CD14-positive monocyte (primary cell): ENCODE measurements at places on chromosomes 2 and 18. TPM values are rescaled to one million over a fixed set of nuclear protein-coding genes. Genes with fewer than 3 reads are reported as not detected.

- DNase-seq, result no peak
These were observed 147.8 kb upstream of the SRD5A2 start for GRCh38 chr2:31728406-31729064.

- DNase-seq, result no peak
These were observed 274.8 kb downstream of the PDE11A start for GRCh38 chr2:177797808-177798207.

DNA sequence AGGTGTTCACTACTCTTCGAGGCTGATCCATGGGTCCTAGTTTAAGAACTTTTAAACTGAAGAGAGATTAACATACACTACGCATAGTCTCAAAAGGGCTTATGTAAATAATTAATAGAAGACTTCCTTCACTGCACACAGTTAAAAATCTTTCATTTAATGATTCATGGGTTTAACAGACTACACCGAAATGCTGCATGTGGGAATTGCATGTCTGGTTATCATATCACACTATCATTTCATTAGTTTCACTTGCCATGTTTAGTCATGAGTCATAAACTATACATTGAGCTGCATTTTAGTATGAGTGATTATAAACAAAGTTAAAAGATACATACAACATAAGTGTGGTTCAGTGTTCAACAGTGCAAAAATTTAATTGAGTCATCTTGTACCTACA lies 31.2 kb downstream of the GLS start:
- DNase-seq, result no peak

The KCNS3 gene
- not detected for polyA plus RNA-seq

The ADRA2B gene
- polyA plus RNA-seq, result not detected

The ADD2 gene
- 0.18 TPM for polyA plus RNA-seq

GRCh38 chr2:25280051-25280687 lies 61.6 kb downstream of the DNMT3A start:
- peak; percentile 40 for DNase-seq

DNA sequence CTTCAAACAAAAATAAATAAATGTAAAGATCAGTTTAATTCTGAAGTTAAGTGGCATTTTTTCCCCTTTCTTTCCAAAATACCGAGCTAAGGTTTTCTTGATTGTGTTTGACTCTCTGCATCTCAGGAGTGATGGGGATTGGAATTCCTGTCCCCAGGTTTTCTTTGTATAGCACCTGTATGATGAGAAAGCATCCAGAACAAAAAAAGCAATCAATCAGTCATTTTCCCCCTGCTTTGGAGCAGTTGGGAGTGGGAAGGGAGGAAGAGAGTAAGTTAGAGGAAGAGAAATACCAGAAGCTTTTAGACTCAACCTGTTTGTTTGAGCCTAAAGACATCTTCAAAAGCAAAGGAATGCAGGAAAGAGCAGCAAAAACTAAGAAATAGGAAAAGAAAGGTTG lies 88.5 kb downstream of the RIF1 start:
- DNase-seq, result no peak

- DNase-seq, result no peak
These were observed 45.9 kb downstream of the RPIA start for GRCh38 chr2:88737385-88737784.

DNA sequence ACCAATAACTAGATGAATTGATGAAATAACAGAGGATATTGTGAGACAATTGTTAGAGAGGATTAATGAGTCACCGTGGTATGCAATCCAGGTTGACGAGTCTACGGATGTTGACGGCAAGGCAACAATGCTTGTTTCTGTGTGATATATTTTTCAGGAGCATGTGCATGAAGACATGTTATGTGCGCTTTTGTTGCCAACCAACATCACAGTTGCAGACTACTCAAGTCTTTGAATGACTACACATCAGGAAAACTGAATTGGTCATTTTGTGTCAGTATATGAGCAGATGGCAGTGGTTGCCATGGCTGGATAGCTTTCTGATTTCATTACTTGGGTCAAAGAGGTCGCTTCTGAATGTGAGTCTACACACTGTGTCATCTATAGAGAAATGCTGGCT lies 96.8 kb upstream of the CRACDL start:
- DNase-seq, result no peak

The ST8SIA3 gene
- polyA plus RNA-seq, result not detected

The NGEF gene
- polyA plus RNA-seq, result not detected in 2 replicates

DNA sequence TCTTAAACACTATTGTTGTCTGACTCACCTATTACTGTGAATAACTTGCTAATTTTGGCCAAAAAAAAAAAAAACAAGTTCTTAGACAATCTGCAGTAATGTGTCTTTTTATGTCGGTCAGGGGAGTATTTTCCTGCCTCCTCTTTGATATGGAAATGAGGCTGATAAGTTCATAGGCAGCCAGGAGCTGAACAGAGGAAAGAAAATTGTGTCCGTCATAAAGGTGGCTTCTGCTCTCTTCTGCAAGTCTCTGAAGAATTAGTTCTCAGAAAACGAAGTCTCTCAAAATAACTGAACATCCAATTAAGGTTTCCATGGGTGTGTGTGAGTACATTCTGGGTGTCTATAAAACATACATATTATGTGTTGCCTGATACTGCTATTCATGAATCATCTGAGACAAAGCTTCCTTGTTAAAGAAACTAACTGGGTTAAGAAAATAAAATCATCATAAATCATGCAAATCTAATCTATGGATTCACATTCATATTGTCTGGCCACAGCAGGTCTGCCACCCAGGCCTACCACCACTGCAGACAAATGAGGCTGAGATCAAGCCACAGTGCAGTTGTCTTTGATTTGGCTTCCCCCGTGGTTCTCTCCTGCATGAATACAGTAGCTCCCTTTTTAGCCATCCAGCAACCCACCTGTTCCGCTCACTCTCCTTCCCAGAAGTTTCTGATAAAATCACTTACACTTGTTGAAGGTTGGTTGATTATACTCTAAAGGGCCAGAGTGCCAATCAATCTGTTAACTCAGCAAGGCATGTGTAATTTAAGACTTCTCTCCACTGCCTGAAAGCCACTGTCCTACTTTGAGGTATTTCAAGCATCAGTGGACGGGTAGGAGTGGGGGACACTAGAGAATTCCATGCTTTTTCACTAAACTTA lies 19.4 kb upstream of the SP5 start:
- no peak for DNase-seq

The NRBP1 gene
- 95.6 TPM for polyA plus RNA-seq

The ABCG5 gene
- polyA plus RNA-seq, result not detected

GRCh38 chr2:237406371-237406895 lies 7.5 kb downstream of the COL6A3 start:
- no peak for DNase-seq

The NAT8 gene
- not detected in 2 replicates for polyA plus RNA-seq

DNA sequence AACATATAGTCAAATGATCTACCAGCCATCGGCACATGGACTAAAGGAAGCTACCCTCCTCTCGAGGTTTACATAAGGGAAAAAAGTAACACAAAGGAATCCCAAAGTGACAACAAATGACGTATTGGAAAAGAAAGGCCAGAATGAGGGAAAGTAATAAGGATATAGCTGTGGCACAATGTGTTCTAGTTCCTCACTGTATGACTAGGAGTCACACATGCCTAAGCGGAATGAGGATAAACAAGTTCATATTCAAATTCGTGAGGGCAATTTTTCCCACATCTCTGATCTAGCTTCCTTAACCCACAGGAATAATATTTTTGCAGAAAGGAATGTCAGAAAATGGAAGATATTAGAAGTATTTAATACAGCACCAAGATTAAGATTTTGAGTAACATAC lies 162.3 kb upstream of the PID1 start:
- no peak for DNase-seq

DNA sequence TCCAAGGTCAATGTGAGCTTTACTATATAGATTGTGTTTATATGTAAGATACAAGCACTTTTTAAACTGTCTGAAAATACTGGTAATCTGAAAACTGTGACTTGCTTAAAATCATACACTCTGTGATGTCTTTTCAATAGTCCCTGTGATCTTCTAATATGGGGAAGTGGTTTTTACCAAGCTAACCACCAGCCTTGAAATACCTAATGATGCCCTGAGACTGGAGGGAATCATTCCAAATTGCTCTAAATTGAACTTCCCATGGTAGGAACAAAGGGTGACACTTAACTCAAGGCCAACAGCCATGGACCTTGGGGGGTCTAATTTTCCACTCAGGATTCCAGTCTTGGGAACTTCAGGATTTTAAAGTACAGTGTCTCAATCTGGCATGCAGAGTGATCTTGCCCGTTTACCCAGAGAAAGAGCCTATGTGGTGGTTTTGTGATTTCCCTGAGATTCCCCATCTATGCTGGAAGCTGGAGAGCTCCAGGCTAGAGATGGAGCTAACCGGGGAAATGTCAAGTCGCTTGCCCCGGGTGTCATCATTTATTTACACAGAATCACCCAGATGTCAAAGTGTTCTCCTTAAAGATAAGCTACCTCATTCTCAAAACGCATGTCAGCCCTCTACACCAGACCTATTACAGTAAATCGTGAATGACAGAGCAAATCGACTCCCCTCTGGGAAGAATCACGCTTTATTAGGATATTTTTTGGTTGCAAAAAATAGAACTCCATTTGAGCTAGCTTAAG lies 198.5 kb downstream of the SP3 start:
- DNase-seq, result no peak

The UGT1A6 gene
- not detected in 2 replicates for polyA plus RNA-seq

DNA sequence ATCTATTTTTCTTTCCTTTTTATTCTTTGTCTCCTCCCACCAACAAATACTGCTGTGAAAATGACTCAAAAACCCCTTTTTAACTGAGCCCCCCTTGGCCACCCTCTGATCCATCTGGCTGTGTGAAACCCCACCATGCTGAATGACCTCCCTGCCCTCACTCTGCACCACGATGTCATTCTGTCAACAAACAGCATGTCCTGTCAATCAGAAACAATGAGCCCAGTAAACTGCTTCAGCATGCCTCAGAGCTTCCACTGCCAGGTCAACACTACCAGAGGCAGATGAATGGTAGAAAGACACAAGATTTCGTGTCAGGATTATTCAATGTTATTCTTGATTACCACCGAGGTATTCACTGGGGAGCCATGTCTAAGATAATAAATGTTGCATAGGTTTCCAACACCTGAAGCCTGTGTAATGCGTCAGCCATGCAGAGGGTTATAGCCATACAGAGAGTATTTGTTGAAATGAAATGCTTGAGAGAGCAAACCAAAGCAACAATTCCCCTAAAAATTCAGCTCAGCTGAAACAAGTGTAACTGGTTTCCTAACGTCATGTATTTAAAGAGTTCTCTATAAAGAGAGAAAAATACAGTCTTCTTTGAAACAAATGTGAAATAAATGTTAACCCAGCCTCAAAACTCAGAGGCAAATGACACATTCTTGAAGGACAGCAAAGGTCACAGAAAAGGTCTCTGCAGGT lies 76.7 kb downstream of the LRP2 start:
- no peak for DNase-seq

The CFAP65 gene
- polyA plus RNA-seq, result not detected

The TMBIM1 gene
- polyA plus RNA-seq, result 129 TPM

GRCh38 chr2:524442-524841 lies 152.8 kb downstream of the TMEM18 start:
- no peak for DNase-seq

The ATP6V1B1 gene
- polyA plus RNA-seq, result not detected

DNA sequence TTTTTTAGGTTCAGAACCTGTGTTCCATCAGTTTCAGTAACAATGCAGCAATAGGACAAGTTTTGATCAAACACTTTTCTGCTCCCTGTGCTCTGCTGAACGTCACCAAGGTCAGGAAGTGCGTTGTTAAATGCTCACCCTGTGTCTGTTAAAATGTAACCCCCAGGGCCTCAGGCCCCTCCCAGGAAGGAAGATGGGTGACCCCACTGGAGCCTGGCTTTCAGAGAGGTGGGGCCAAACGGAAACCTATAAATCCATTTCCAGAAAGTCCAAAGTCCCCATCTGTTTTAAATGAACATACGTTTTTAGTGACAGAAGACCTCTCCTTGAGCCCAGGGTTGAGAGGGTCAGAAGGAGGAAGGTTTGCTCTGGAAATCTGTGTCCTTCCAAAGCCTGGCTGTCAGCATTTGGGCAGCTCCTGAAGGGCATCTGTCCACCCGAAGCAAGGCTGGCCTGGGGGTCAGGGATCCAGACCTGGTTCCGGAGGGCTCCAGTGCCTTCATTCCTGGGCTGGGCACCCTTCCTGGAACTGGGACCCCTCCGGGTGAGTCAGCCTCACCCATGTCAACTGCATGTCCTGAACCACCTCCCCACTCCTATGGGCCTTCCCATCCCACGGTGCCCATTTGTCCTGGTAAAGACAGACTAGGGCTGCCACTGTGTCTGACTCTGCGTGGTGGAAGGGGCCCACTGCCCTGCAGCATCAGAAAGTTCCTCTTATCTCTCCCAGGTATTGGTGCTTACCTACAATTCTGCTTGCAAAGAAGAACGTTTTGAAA lies 117.4 kb upstream of the COPS8 start:
- DNase-seq, result no peak
